Left cardiac atrium (tissue), 4 donors: ENCODE measurements at places on chromosomes 6 and 20.

- DNase-seq: no peak
These were observed 30.9 kb upstream of the FKBP1C start for GRCh38 chr6:63180367-63180766.

DNA sequence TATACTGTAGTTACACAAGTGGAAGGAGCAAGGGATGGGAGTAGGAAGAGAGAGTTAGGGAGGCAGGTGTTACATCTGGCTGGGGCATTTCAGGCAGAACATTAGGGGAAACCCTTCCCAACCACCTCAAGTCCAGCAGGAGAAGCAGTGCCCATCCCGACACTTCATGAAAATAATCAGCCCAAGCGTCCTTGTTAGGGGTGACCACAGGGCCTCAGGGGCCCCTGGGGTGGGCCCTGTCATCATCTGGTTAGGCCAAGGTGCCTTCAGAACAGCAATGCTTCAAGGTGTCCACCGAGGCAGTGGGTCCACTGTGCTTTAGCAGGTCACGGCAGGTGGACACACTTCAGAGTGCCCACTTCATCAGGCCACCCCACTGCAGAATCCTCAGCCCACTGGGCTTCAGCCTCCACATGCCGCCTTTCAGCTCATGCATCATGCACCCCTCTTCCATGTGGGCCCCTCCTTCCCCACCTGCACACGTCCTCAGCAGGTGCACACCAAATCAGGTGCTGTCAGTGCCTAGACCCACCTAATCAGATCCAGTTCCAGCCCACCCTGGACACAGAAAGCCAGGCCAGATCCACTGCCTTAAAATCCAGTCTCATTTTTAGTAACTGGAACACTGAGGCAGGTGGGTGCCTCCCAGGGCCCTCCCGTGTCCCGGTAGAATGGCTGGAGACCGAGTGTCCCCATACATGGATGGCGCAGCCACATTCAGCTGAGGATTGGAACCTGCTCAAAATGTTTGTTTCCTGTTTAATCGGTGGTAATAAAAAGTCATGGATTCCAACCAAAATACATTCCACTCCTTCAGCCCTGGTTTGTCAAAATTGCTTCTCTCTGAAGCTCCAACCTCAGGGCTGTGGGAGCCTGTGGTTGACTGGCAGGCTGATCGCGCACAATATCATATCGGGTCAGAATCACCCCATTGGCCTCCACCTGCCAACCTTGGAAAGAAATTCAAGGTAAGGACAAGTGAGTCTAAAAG is 99.5 kb downstream of the ANKRD60 start:
- no peak for DNase-seq

DNA sequence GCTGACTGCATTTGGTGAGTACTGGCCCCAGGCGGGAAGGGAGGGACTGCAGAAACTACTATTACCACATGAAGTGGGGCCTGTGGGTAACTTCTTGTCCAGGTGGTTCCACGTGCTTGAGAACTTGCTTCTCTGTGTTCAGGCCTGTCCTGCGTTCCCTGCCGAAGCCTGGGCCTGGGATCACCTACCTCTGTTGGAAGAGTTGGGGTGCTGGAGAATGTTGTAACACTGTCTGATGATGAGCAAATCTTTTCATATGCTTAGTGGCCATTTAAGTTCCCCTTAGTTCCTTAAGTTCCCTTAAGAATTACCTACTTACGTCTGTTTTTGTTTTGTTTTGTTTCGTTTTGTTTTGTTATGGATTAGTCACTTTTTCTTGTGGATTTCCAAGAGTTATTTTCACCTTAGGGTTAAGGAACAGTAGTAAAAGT is 154.4 kb downstream of the DTNBP1 start:
- DNase-seq: no peak

GRCh38 chr6:8506126-8506525 is 70.8 kb upstream of the SLC35B3 start:
- no peak for DNase-seq

- no peak for DNase-seq
These were observed 166.5 kb downstream of the TSHZ2 start for GRCh38 chr20:53138454-53139262.

DNA sequence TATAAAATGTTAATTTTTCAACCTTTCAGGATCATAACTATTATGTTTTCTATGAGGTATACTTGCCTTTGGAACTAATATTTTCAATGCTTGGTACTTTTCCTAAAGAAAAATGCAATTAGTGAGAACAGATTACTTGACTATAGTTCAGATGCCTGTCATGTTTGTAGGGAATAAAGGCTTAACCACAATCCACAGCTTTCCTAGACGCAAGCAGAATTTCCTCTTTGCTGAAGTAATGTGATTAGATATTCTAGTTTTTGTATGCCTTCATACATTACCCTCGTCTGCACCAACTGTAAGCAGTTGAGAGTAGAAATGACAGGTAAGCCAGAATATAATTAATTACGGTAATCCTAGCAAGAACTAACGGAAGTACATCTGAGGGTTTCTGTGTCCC is 581.4 kb upstream of the MMS22L start:
- no peak for DNase-seq

DNA sequence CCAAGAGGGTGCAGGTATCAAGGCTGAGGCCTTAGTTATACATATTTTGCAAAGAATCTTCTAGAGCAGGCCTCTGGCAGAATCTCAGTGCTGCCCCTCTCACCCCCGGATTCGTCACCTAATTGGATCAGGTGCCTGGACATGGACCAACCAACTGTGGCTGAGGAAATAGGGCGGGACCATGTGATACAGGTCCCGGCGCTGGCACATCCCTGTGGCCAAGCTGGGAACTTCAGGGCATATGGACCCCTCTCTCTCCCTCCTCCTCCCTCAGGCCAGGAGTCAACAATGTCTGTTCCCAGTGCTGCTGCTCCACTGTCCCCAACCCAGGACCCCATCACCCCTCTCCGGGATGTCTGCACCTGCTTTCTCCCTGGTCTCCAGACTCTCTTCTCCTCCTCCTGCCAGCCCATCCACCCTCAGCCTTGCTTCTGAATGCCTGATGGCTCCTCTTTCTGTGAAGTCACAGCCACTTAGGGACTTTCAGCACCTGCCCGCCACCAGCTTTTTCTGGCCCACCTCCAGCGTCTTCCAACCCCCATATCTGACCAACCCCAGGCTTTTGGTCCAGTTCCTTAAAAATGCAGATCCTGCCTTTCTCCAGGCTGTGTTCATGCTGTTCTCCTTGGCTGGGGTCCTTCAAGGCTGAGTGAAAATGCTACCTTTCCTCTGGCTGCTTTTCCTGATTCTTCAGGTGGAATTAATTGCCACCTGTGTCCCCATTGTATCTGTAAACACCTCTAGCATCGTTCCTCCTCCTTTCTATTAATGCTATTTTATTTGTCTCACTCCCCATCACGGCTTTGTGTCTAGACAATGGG is 19.0 kb upstream of the MLN start:
- no peak for DNase-seq

DNA sequence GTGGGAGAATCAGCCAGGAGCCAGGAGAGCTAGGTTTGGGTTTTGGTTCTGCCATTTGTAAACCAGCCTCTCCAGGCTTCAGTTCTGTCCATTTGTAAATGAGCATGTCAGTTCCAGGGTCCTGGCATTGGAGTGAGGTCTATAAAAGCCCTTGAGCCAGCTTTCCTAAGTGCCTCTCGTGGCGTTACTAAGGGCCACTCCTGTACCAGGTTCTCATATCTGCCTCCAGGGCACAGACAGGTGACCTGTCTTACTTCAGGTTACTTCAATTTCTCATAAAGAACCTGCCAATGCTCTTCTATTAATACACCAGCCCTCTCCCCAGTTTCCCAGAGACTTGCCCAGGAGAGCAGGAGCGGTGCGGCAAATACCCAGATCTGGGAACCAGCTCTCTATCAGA is 101.9 kb downstream of the VEGFA start:
- DNase-seq: no peak

DNA sequence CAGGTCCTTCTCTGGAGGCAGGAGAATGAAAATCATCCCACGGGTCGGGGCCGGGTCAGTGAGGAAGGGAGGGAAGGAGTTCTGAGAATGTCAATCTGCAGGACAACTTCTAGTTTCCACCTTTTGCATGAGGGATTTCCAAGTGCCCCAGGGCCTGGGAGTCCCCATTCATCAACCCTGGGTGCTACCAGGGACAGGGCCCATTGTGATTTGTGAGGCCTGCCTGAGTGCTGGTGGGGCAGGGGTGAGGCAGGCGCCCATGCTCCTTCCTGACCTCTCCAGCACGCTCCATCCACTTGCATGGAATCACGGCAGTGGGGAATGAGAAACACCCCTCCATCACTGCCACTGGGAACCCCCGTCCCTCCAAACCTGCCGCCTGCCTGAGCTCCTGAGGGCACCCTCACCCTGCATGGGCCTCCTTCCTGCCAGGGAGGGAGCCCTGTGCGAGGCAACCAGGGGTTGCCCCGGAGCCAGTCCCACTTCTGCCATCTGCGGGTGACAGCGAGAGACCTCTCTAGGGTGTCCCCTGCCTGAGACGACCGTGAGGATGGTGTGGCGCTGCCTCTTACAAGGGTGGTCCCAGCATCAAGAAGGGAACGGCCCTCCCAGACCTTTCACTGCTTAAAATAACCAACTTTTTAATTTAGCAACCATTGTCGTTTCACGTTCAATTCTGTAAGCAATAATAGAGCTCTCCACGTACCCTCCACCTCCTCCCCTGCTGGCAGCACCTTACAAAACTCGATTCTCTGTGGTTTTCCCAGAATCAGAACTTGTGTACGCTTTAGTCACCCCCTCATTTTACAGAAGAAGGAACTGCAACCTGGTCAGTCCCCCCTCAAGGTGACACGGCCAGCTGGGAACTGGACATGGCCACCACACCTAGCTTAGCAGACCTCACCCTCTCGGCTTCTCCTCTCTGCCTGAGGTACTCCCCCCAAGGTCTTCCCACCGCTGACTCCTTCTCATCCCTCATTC is 28.6 kb downstream of the PMEPA1 start:
- DNase-seq: no peak

DNA sequence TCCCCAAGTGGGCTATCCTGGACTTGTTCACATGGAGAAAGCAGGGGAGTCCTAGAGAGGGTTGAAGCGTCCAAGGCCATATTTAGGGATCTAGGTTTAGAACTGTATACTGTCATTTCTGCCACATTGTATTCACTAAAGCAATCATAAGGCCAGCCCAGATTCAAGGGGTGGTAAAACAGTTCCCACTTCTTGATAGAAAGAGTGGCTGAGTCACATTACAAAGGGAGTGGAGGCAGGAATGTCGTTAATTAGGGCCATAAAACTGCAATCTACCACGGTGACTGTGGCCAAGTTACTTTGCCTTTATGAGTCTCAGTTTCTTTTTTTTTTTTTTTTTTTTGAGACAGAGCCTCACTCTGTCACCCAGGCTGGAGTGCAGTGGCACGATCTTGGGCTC is 7.4 kb upstream of the UBR2 start:
- no peak for DNase-seq

GRCh38 chr6:137829641-137830083 is 37.4 kb upstream of the TNFAIP3 start:
- no peak for DNase-seq

DNA sequence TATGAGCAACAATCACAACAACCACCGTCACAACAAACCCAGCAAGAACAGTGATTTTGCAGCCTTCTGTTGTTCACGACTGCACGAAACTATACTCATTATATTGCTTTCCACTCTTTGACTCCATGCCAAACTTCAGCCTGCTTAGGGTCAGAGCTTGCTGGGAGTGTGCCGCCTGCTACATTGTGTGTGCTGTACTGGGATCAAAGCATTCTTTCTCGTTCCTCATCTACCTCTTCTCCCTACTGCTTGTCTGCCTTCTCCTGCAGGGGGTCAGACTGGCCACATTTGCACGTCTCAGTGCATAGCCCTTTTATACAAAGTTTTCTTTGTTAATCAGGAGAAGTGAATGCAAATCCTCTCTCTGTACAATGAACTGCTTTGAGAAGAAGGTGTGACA is 401.6 kb upstream of the CITED2 start:
- no peak for DNase-seq

- no peak for DNase-seq
These were observed 162.7 kb downstream of the TBC1D7 start for GRCh38 chr6:13165502-13166172.

DNA sequence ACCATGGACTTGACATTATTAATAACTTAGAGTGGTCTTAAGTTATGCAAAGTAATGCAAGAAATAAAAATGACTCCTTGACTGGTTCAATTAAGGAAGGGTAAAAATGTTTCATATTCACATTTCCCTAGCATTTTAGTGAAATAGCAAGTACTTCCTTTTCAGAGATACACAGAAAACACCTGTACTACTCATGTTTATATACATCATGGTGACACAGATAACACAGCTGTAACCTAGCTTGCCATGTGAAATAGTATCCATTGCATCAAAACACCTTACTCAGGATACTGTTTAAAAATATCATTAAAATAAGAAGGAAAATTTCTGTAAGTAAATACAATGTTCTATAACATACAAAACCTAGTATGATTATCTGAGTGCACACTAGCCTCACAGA is 102.4 kb downstream of the AHI1 start:
- no peak for DNase-seq

GRCh38 chr6:3222506-3223038 is 4.9 kb downstream of the TUBB2B start:
- no peak for DNase-seq

DNA sequence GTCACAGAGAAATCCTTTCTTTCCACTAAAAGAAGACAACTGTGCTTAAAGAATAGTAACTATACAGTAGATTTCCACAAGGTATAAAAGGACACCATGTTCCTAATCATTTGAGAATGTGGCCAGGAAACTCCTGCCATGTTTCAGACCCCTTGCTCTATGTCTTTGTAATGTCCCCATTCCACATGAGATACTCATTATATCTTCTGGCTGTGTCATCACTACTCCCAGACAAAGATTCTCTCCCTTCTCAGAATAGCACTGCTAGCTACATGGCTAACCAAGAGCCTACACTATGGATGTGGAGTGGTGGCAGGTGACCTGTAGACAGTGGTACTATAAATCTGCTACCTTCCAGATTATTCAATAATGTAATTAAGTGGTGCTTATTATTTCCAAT is 218.1 kb upstream of the MCHR2 start:
- no peak for DNase-seq

DNA sequence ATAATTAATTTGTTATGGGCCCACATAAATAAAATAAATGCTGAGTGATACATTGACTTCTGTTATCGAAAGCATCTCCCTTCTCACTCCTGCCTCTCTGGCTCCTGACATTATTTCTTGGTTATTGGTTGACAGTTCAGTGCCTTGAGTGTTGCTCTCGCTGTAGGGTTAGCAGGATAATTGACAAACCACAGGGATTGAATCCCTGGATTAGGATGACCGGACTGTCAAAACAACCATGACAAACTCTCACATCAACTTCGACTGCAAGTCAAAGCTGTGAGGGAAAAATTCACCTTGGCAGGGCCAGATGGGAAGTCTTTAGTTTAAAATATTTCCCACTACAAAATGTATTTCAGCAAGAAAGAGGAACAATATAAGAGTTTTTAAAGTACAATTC is 245.4 kb upstream of the TFAP2D start:
- DNase-seq: no peak
